ENCODE measurements at places on chromosomes 1 and 21.
A peak's percentile ranks its signal among the peaks of the same experiment; 100 is the strongest.

- DNase-seq, result no peak
Observed at GRCh38 chr21:43912500-43912899, 47.5 kb downstream of the AGPAT3 start.

DNA sequence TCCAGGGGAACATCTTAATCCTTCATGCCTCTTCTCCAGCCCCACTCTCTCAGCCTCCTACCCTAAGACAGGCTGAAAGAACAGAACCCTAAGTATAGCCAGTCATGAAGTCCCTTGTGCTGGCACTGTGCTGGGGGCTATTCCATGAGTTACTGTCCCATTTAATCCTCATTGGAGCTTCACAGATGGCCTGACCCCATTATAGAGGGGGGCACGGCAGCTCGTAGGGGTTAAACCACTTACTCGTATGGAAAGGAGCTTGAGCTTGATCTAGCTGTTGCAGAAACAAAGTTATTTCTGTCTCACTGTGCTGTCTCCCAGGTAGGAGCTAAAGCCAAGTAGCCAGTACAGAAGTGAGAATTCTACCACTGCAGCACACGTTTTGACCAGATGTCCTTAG lies 203.2 kb upstream of the COA6 start:
- DNase-seq, result no peak

DNA sequence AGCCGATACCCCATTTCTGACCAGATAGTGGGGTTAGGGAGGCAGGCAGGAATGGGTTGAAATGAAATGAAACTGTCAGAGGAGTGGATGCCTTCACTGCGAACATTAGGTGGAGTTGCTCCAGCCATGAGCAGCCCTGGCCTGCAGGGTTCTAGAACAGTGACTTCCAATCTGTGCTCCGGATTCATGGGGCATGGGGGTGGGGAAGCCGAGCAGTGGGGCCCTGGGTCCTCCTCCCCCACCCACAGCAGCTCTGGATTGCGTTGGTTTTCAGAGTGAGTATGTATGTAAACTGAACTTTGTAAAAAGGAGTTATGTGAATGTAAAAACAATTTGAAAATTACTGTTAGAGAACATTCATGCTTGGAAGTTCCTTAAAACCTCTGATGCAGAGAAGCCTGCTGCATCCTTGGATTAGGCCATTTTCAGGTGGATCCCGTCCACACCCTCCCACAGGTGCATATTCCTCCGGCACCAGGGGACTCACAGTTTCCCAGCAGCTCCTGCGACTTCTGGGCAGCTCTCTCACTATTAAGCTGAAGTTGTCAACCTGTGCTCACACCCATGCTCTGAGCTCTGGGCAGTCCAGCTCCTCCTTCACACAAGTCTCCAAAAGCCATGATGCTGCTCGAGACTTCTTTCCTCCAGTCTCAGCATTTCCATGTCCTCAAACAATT lies 54.4 kb upstream of the EDN2 start:
- no peak for DNase-seq

DNA sequence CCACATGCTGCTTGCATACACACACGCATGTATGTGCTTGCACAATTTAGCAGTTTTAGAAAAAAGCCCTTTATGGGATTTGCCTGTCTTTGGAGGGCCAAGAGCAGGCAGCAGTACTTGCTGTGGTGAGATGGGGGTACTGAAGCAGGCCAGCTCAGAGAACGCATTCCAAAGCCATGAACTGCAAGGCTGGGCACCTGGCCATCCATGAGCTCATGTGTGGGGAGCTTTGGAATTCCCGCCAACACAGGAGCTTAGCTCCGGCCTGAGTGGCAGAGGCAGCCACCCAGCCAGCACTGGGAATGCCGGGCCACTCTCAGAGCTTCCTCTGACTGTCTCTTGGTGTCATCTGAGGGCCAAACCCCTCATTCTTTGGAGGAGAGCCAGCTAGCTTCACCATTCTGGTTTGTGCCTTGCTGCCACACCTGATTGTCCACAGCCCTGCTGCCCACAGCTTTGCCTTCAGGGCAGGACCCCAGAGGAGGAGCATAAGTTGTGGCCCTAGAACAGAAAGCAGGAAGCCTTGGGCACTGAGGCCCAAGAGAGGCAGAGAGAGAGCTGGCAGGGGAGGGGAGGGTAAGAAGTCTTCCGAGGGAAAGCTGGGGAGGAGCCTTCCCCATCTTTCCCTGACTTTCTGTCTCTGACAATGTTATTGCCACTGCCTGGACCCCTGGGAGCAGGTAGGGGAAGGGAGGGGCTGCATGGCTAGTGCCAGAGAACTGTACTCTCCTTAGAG lies 92.1 kb upstream of the POU3F1 start:
- DNase-seq, result no peak

DNA sequence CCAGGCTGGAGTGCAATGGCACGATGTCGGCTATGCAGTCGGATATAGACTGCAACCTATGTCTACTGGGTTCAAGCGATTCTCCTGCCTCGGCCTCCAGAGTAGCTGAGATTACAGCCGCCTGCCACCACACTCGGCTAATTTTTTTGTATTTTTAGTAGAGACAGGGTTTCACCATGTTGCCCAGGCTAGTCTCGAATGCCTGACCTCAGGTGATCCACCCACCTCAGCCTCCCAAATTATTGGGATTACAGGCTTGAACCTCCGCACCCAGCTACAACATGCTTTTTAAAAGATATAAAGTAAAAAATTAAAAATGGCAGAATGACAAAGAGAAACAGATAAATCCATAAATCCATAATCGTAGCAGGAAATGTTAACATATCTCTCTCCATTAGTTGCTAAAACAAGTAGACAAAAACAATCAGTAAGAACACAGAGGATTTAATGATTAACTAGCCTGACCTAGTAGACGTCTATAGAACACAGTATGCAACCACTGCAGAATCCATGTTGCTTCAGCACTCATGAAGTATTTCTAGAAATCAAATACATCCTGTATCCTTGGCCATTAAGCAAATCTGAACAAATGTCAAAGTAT lies 59.9 kb upstream of the SPOCD1 start:
- no peak for DNase-seq

DNA sequence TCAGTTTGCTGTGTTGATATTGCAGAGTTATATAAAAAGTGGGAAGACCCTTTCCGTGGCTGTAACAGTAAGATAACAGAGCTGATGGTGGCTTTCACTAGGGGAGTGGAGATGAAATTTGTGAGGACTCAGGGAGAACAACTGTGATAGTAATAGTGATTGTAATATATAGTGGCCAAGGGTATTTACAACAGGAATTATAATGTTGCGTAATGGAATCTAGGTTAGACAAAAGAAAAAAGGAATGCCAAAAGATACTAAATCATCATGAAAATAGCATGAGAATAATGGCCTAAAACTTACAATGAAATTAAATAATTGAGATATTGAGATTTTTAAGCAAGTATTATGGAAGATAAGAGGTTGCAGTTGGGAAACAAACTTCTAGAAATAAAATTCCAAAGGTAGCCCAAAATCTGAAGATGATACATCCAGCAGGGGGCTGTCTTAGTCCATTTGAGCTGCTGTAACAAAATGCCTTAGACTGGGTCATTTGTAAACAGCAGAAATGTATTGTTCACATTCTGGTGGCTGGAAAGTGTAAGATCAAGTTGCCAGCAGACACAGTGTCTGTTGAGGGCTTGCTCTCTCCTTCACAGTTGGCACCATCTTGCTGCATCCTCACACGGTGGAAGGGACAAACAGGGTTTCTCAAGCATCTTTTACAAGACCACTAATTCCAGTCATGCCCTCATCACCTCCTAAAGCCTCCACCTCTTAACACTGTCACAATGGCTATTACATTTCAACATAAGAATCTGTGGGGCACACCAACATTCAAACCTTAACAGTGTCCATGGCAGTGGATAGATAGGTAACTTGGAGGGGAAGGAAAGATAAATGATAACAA lies 711.2 kb downstream of the MRPL39 start:
- DNase-seq, result no peak

- DNase-seq, result no peak
Observed at GRCh38 chr1:8947127-8947691, 1.5 kb downstream of the CA6 start.

- DNase-seq, result no peak
Observed at GRCh38 chr1:48629867-48630266, 146.8 kb downstream of the BEND5 start.

DNA sequence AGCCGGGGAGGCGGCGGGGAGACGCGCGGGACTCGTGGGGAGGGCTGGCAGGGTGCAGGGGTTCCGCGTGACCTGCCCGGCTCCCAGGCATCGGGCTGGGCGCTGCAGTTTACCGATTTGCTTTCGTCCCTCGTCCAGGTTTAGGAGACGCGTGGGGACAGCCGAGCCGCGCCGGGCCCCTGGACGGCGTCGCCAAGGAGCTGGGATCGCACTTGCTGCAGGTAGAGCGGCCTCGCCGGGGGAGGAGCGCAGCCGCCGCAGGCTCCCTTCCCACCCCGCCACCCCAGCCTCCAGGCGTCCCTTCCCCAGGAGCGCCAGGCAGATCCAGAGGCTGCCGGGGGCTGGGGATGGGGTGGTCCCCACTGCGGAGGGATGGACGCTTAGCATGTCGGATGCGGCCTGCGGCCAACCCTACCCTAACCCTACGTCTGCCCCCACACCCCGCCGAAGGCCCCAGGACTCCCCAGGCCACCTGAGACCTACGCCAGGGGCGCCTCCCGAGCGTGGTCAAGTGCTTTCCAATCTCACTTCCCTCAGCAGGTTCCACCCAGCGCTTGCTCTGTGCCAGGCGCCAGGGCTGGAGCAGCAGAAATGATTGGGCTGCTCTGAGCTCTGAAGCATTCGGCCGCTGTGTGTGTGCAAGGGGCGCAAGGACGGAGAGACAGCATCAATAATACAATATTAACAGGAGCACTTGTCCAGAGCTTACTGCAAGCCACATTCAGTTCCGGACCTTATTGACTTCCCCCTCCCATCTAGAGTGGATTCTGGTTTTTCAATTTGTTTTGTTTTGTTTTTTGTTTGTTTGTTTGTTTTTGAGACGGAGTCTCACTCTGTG lies 10.3 kb downstream of the SIM2 start:
- DNase-seq, result no peak

DNA sequence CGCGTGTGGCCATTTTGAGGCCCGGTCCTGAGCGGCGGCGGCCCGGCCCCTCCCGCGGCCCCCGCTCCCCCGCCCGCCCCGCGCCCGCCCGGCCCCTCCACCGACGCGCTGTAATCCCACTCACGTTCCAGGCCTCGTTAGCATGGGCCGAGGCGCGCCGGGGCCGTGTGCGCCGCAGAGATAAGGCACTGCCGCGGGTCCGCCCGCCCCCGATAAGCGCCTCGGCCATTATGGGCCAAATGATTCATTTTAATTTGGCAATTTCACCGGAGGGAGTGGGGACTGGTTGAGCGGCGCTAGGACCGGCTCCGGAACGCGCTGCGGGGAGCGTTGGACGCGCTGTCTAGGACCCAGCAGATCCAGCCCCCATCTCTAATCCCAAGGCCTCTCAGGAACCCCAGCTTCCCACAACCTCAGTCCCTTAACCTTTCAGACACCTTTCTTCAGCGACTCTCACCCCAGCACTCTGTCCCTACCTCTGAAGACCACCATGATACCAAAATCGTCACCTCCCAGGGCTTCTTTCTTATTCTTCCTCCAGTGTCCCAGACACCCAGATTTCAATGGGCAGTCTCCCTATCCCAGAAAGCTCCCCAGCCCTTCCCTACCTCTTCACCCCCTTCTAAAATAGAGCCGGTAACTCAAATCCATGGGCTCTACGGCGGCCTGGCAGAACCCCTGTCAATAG lies at the start of gene TAL1:
TAL1 (minus strand) TSS at position 39 of the 688 bp plus-strand sequence. CDS start 6,337 bp downstream, outside the sequence.
- no peak for DNase-seq

GRCh38 chr1:210072129-210072528 lies 134.1 kb downstream of the SYT14 start:
- DNase-seq, result no peak

DNA sequence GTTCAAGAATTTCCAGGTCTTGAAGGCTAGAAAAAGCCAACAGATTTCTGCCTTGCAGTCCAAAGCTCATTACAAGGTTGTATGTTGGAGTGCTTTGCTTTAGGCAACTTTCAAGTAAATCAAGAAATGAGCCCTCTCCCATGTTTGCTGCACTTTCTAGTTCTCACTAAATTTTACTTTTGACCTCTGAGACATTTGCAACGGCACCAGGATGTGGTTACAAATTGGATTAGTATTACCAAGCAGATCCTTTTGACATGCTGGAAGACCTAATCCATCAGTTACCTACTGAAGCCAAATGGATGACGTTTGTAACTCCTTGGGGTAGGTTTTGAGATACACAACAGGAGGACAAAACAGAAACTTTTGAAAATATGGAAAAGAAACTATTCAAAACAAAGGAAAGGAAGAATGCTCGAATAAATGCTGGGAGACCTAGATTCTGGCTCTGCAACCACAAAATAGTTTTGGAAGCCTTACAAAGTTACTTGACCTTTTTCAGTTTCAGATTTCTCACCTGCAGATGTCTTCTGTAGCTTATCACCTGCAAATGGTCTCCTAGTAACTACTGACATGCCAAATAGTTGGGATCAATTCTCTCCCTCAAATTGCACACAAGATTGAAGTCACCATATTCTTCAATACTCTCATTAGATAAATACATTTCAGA lies 251.7 kb upstream of the ADGRL2 start:
- no peak for DNase-seq

DNA sequence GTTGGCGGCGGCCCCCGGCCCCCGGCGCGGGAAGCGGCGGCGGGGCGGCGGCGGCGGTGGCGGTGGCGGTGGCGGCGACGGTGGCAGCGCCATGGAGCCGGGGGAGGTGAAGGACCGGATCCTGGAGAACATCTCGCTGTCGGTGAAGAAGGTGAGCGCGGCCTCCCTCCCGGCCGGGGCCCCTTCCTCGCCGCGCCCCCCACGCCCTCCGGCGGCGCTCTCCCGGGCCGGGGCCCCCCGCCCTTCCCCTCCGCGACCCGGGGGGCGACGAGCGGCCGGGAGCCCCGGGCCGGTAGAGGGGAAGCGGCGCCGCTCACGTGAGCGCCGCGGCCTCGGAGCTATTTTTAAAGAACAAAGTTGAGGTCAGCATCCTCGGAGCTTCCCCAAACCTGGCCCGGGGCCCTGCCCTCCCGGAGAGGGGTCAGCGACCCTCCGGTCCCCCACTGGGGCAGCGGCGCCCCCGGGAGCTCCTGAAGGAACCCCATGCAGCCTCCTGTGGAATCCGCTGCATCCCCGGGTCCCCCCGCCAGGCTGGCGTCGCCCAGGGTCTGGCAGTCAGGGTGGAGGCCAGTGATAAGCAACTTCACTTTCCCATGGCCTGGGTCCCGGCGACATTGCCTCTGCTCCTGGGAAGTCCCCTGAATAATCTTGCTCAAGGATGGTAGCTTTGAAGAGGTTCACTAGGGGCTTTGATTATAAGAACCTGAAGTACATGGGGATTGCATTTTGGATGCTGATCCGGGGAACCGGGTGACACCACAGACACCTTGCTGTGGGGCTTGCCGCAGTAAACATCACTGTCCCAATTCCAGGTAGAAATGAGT lies 560 bp downstream of the PLEKHM2 start:
- peak; percentile 19 for DNase-seq

- no peak for DNase-seq
Observed at GRCh38 chr21:20944139-20944538, 54.1 kb upstream of the NCAM2 start.

- DNase-seq, result no peak
Observed at GRCh38 chr1:17719874-17720273, 35.3 kb upstream of the ACTL8 start.
